Renal cortex interstitium (tissue), 15 donors: ENCODE measurements at places on chromosomes 1 and 21. TPM values are rescaled to one million over a fixed set of nuclear protein-coding genes. Genes with fewer than 3 reads are reported as not detected.

RNU1-3 gene
- polyA plus RNA-seq = 1.5 TPM

FCRLA gene
- polyA plus RNA-seq = 0.45 TPM

KIAA1614 gene
- 5.8 TPM for polyA plus RNA-seq

SPRR2F gene
- polyA plus RNA-seq = not detected

ARTN gene
- polyA plus RNA-seq = 1.9 TPM

GRCh38 chr1:79386730-79387129 is 380.2 kb upstream of the ADGRL4 start:
- DNase-seq = no peak

DNA sequence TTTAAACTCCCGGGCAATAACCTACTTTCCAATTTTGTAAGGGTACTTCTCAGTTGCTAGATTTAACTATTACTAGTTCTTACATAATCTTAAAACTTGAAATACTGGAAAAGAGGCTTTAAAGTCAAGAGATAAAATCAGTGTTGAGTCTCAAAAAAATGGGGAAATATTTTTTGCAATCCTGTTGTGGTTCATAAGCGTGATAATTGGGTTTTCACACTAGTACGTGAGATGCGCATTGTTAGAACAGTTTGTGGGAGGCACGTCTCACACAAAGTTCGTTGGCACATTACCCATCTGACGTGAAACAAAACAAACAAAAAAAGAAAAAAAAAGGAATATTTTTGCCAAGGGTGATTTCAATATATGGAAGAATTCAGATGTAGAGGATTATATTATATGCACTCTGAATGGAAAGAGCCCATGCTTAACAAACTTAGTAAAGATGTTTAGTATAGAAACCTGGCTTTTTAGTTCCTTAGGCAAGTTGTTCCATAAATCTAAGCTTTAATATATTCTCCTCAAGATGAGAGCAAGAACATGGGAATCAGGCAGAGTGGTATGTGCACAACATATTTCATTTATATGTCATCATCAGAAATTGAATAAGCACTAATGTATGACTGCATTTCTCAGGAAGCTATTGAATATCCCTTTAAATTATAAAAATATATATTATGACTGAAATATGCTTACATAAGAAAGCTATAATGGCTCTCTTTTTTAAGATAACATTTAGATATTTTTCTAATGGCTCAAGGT is 73.9 kb upstream of the TNFSF4 start:
- DNase-seq = no peak

DNA sequence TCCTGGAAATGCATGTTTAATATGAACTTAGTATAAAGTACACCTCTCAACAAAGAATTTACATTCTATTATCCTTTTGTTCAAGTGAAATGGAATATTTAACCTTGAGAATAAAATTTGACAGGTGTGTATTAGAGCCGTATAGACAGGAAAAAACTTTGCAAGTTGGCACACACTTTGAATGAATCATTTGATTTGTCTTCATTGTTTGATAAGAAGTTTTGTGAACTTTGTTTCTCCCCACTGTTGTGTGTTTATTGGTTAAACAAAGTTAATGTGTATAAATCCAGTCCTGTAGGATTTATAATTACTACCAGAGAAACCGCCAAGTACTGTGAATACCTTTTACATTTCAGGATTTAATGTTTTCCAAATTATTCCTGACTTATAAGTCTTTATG is 2.0 kb downstream of the SYDE2 start:
- DNase-seq = no peak

GRCh38 chr1:91819038-91819788 is 66.7 kb downstream of the TGFBR3 start:
- DNase-seq = no peak

GRCh38 chr1:214953901-214954616 is 128.5 kb upstream of the KCNK2 start:
- no peak for DNase-seq

- DNase-seq = no peak
Observed at GRCh38 chr1:183726825-183727224, 73.7 kb upstream of the APOBEC4 start.

DNA sequence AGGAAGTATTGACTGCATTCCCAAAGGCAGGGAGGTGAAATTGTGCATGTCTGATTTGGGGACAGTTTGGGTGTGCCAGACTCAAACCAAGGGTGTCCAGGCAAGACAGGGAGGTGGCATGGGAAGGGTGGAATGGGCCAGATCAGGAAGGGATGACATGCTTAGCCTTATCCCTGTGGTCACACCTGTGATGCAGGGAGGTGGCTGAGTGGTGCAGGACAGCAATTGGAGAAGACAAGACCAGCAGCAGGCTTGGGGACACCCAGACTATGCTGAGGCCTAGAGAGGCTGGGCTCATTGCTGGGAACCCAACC is 4.0 kb downstream of the FOXO6 start:
- DNase-seq = no peak

DNA sequence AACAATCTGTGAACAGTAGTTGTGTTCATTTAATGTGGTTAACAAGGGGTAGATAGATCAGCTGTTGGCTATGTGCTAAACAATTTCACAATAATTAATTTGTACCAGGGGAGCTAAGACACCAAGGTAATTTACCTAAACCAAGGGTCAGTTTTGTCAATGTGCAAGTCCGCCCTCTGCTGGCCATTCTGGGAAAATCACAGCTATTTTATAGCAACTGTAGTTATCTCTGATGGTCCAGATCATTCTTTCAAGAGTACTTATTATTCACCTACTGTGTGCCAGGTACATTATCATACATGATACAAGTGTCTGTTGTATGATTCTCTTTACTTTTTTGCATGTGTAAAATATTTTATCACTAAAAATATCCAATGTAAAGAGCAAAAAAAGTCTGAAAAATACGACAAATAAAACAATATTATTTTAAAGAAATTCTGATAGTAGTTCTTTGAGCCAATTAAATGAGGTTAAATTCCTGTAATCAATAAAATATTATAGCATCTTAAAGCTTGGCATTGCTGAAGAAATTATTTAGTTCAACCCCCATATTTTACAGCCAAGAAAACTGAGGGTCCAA is 312.3 kb upstream of the FAM78B start:
- peak; percentile 13 for DNase-seq

DNA sequence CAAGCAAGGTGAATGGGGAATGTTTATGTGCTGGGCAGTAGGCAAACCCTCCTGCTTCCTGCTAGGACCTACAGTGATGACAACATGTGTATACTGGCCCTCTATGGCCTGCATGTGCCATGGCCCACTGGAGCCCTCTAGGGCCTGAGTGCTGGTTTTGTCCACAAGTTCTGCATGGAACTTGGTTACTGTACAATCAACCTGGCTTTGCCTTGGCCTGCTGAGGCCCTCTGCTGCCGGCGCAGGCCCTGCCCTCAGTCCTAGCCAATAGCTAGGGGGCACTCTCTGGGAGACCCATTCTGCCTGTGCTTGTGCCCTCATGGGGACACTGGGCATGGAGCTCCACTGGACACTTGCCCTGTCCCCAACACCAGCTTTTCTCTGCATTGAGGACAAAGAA is 138.6 kb upstream of the NGF start:
- no peak for DNase-seq
